IMR-90 (cell line): ENCODE measurements at places on chromosomes 1 and 21. TPM values are rescaled to one million over a fixed set of nuclear protein-coding genes. Genes with fewer than 3 reads are reported as not detected.
A peak's percentile ranks its signal among the peaks of the same experiment; 100 is the strongest.

DNA sequence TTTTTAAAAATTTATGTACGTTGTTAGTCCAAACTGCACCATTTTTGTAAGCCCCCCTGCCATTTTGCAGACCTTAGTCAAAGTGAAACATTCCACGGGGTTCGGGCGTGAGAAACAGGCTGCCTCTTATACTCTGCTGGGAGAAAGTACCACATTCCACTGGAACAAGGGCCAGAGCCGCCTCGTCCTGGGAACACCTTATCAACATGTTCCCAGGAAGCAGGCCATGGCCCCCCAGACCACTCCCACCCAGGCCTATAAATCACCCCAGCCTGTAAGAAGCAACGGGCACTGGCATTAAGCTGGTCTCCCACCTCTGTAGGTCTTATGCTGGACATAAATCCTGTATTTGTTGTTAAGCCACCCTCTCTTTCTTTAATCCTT lies 854 bp upstream of the ZRANB2 start:
- no peak for DNase-seq

TCEA3 gene
- 3.0 and 3.3 TPM in 2 replicates for total RNA-seq

DNA sequence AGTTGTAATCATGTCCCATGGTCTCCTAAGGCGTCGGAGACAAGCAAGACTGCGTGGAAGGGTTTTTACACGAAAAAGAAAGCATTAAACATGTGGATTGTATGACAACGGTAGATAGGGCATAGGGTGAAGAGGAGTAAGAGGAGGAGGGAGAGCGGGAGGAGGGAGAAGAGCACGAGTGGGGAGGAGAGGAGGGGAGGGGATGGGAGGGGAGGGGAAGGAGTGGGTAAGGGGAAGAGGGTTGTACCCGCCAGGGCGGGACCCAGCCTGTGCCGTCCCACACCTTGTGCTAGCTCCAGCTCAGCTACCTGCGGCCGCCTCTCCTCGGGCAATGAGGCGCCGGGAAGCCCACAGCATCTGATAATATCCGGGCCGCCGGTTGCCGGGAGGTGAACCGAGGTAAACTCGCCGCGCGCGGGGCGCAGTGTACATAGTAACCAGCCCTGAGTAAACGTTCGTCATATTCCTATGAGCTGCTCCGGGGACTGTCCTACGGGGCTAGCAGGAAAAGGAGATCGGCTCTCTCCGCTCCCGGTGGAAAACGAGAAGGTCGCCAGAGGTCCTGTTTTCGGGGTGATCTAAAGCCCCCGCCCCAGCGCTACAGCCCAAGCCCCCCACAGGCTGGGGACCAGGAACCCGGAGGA lies 449 bp upstream of the RCAN3 start:
- peak; percentile 53 for DNase-seq

- DNase-seq, result peak; percentile 36
Observed at GRCh38 chr21:33642896-33643657, 776 bp downstream of the ITSN1 start.

- no peak for DNase-seq
Observed at GRCh38 chr1:32454726-32455125, 10.1 kb upstream of the ZBTB8B start.

DNA sequence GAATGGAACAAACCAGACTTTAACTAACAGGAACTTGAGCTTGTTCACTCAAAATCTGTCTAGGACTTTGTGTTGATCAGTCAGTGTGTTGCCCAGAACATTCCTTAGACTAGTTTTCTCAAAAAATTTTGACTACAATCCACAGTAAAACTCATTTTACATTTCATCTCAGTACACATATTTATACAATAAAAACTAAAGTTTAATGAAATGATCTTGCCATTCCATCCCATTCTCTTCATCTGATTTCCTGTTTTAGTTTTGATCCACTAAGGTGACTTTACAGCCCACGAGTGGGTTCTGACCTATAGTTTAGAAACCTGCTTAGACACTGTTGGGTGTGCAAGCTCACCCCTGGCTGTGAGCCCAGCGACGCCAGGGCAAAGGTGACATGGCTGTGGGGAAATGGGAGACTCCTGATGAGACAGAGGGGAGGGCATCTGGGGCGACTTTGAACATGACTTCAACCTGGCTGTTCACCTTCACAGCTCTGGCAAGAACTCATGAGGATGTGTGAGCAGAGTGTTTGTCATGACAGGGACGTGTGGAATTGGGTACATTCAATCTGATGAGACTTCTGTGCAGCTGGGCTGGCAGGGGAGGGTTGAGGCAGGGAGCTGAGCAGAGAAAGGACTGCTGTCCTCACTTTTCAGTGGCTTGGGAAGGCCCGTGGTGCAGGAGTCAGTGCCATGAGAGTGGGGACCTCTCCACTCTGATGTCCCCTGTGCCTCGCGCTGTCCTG lies 40.6 kb downstream of the LHX4 start:
- DNase-seq, result no peak

DNA sequence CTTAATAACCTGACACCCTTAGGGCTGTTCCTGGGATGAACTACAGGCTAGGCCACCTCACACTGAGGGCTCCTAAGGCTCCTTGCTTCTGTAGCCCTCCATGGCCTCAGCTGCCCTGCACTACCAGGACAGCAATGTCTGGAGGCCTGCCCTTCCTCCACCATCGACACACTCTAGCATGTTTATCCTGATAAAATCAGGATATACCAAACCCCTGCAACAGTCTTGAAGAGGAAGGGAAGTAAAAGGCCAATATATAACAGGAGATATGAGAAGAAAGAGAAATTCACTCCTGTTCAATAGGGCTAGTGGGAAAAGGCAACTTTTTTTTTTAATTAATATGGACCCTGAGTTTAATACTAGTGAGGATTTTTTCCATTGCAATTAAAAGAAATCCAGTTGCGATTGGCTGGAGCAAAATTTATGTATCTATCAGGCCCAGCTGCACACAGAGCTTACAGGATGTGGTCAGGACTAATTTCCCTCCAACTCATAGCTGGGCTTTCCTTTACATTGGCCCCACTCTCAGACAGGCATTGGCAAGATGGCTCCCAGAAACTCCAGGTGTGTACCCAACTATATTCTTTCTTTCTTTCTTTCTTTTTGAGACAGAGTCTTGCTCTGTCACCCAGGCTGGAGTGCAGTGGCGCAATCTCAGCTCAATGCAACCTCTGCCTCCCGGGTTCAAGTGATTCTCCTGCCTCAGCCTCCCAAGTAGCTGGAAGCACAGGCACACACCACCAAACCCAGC lies 13.5 kb upstream of the ATP2B4 start:
- peak; percentile 66 for DNase-seq

MEF2D gene
- total RNA-seq, result 2.9 and 3.6 TPM in 2 replicates

- no peak for DNase-seq
Observed at GRCh38 chr1:72932025-72932424, 649.7 kb upstream of the NEGR1 start.

C1QC gene
- total RNA-seq, result not detected in 2 replicates
